ENCODE measurements at places on chromosomes 5 and 9.

- no peak for DNase-seq
These were observed 17.8 kb upstream of the GLIPR2 start for GRCh38 chr9:36118706-36119105.

DNA sequence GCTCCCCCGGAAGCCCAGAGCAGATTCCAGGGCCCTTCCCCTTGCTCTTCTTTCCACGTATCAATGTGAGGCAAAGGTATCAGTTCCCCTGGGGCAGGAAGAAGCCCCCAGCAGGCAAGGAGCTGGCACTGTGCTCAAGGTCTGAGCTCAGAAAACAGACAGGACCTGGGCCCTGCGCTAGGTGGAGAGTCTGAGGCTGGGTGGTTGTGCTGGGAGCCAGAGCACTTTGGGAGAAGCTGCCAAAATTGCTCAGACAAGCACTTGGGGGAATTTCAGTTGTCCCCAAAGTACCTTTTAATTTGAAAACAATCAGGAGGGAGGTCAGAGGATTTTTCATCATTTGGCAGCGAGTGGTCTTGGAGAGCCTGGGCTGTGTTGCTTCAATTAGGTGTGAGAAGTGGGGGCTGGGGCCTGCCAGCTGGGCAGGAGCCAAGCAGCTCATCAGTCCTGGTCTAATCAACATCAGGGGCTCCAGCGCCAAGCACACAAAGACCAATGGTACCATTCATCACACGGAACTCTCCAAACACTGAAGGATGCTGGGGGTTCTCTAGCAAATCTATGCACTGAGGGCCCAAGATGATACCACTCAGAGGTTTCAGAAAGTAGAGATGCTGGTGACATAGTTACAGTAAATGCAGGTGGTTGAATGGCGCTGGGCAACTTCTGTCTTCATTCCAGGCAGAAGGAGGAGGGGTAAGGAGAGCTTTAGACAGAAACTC is 176.5 kb downstream of the SNX18 start:
- DNase-seq, result no peak

DNA sequence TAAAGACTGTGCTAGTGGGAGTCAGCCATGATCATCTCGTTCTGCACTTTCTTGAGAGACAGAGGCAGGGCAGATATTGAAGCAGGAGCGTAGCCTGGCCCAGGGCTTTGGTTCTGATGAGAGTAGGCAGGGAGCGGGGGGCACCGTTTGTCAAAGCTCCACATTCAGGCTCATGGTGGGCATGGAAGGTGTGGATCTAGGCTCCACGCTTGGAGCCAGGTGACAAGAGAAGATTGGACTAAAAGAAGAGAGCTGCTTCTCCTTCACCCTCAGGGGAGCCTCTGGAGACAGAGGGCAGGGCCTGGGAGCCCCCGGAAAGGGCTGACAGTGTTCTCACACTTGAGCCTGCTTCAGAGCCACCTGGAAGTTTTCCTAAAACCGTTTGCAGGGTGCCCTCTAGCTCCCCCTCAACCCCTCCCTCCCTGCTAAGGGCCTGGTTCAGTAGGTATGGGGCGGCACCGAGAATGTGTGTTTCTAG is 24.7 kb upstream of the FCN2 start:
- DNase-seq, result no peak

- DNase-seq, result no peak
These were observed 225.0 kb downstream of the MLLT3 start for GRCh38 chr9:20397348-20397747.

GRCh38 chr5:135488727-135489465 is 36.7 kb upstream of the TIFAB start:
- DNase-seq, result no peak

DNA sequence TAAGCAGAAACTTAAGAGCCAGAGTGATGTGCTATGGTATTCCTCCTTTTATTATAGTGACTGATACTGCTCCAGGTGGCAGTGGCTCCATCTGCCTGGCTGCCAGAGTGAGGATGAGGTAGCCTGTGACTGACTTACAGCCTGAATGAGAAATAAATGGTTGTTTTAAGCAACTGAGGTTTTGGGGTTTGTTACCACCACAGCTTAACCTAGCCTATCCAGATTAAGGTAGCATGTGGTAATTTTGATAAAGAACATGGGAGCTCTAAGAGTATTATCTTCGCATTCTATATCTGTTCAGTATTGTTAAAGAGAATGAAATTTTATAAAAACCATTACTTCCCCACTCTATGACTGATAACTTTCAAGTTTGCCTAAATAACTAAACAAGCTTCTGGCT is 39.0 kb downstream of the GOLPH3 start:
- no peak for DNase-seq

DNA sequence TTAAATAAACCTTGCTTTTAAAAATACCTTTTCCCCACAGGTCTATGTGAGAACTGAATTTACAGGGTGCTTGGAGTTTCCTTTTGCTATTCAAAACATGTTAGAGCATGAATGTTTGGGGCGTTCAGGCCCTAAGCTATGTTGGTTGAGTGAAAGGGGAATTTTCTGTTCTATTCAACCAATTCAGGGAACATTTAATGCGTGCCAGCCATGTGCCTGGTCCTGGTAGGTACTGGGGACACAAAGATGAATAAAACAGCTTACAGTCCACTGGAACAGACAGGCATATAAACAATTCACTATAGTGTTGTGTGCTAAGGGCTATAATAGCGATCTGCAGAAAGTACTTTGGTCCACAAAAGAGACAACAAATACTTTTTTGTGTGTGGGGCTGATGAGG is 108.5 kb downstream of the ZSWIM6 start:
- no peak for DNase-seq

- DNase-seq, result no peak
These were observed 134.6 kb upstream of the VLDLR start for GRCh38 chr9:2486988-2487387.

- DNase-seq, result no peak
These were observed 517.7 kb downstream of the DIRAS2 start for GRCh38 chr9:90124961-90125360.

DNA sequence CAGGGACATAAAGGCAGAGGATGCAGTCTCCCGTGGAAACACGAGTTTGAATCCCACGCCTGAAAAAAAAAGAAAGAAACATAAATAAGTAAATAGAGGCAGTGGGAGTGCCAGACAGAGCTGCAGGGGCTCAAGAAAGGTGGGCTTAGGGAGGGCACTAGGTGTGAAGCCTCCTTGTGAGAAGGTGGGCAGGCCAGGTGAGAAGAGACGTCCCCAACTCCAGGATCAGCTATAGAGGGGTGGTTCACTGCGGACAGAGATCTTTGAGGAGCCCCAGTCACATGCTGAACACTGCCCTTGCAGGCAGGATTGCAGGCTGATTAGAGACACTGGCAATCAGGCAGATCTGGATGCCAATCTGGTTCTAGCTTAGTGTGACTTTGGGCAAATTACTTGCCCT is 172.1 kb downstream of the RGS3 start:
- DNase-seq, result no peak

Measured in T-helper 2 cell (primary cell).